Activated naive CD4-positive, alpha-beta T cell treated with anti-CD3 and anti-CD28 coated beads, Interleukin-2, amount 50 U/mL, for 72 hours (primary cell): ENCODE measurements at places on chromosomes 12 and 14. TPM values are rescaled to one million over a fixed set of nuclear protein-coding genes. Genes with fewer than 3 reads are reported as not detected.

The OR6J1 gene
- not detected for total RNA-seq

The TRPV4 gene
- total RNA-seq = not detected

The MUCL1 gene
- total RNA-seq = not detected

The C12orf42 gene
- total RNA-seq = 0.52 TPM

DNA sequence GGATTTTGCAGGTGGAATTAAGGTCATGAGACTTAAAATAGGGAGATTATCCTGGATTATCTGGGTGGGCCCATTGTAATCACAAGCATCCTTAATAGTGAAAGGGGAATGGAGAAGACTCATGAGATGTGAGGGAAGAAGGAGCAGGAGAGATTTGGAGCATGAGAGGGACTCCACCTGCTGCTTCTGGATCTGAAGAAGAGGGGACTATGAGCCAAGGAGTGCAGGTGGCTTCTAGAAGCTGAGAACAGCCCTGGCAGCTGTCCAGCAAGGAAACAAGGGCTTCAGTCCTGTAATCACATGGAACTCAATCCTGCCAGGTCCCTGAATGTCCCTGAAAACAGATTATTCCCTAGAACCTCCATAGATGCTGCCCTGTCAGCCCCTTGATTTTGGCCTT lies 67.8 kb downstream of the PELI2 start:
- no peak for DNase-seq

- no peak for DNase-seq
Measured at GRCh38 chr12:101599771-101600484, 5.2 kb downstream of the MYBPC1 start.

DNA sequence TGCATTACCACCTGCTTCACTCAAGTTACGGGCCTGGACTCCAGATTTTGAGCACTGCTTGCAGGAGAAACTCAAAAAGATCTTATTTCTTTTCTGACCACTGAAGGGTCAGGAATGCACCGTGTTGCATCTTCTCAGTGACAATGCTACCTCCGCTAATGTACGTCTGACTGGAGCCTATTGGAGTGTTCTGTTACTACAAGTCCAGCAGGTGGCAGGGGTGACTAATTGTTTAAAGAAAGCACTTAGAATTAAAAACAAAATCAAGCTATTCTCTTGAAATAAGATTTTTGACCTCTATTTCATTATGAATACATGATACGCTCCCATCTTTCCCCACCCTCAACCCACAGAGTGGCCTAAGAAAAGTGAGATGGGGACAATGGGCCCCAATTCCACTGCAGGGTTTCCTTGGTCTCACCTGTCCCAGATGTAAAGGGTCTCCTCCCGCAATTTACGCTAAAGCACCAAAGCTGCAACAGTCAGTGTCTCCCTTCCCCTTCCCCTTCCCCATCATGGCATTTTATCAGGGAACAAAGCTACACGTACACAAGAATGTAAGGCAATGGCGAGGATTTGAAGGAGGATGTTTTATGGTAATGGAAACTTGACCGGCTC lies 2.2 kb downstream of the TBPL2 start:
- no peak for DNase-seq

- no peak for DNase-seq
Measured at GRCh38 chr14:46250113-46250703, 401.4 kb downstream of the RPL10L start.

GRCh38 chr12:93722835-93723567 lies 45.8 kb downstream of the CRADD start:
- no peak for DNase-seq

GRCh38 chr14:101074196-101075024 lies 170.9 kb upstream of the RTL1 start:
- DNase-seq = no peak

- no peak for DNase-seq
Measured at GRCh38 chr14:69354383-69355153, 43.5 kb downstream of the ERH start.
